Inflammatory macrophage treated with lipopolysaccharide for 4 hours (primary cell): ENCODE measurements at places on chromosomes 2 and 18.

DNA sequence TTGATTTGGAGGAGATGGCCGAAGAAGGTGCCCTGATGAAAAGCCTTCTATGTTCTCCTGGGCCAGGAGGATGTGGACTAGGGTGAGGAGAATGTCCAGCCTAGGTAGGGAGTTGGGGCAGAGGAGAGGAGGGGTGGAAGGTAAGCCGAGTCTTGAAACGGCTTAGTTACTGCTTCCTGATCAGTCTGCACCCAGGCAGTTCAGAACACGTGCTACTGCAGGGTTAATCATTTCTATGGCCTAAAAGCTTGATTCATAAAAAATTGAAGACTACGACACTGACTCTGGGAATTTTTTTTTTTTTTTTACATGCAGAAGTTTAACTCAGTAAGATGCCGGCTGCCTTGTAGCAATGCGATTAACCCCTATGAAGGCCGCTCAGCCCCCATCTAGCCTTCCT lies 125.3 kb downstream of the TMEM163 start:
- DNase-seq, result no peak

DNA sequence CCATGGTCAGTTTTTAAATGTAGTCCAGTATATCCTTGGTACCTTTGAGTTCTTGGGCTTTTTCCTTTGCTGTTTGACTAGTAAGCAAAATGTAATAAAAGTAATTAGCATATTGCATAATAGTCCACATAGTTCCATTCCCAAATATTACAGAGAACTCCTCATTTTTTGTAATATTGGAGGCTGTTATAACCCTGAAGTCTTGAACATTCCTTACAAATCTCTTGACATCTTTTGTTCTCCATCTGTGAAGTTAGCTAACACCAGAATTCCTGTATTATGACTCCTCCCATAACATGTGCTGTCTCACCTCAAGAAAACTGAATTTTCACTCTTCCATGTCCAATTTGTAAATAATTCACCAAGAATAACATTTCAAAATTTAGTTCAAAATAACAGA lies 17.1 kb downstream of the CREB1 start:
- no peak for DNase-seq

- no peak for DNase-seq
These were observed 5.0 kb downstream of the FBLN7 start for GRCh38 chr2:112143150-112143549.

GRCh38 chr18:9884532-9885140 lies 1.1 kb upstream of the TXNDC2 start:
- peak; percentile 27 for DNase-seq

GRCh38 chr2:81940266-81940955 lies 1635.9 kb upstream of the LRRTM1 start:
- DNase-seq, result no peak

DNA sequence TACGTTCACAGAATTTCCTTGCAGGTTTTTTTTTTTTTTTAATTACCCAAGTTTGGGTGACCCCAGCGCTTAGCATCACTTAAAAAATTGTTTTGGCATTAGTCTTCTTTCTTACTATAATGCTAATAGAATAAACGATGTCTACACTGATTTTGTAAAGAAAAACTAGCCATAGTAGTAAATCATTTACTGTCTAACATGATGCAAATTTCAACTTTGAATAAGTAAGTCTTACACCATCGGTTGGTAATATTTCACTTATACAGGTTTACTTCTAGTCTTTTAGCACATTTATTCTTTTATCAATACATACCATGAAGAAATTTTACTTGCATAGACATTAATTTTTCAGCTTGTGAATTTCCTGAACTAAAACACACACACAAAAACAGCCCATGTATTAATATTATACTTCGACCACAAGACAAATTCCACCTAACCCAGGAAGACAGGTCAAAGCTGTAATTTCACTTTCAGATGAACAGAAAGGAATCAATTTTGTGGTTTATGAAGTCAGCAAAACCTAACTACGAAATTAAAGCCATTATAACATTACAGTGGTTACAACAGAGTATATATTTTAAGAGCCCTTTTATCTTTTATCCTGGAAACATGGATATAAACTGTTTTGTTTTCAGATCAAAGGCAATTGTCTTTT lies 1.9 kb downstream of the YES1 start:
- no peak for DNase-seq

- no peak for DNase-seq
These were observed 62.0 kb upstream of the LGALSL start for GRCh38 chr2:64391940-64392339.

DNA sequence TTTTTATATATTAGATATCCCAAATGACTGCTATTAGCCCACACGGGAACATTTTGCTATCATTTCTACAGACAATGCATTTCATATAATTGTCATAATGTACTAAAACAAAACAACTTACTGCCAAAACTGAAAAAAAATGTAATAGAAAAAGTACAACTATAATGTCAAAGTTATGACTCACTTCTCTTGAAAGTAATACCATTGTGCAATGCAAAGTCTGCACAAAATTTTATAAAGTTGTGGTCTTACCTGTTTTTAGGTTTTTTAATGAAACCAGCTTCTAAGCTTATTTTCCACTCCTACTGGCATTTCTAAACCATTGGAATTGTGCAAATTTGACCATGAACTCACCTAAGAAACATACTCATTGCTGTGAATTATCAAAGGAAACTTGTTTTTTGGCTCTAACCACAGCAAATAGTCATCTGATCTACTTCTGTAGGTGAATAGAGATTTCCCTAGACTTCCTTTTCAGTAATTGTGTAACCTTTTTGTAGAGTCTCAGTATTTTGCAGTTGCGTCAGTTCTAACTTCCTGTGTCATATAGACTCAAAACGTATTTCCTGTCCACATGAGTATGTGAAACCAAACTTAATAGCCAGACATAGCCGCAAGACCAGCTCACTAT lies 31.9 kb upstream of the TFPI start:
- peak; percentile 85 for DNase-seq

DNA sequence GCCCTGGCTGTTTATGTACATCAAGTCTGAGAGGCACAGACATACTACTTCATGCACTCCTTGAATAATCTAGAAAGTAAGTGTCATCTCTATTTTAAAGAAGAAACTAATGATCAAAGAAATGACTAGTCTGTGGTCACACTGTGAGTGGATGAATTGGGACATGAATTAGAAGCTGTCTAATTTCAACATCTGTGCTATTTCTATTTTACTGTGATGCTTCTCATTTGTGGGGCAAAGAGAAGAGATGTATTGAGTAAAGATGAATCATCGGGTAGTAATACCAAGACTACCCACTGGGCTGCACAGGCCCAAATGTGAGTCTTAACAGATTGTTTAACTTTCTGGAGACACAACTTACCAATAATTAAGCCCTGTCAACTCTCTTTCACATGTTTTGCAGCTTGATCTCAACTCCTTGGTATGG lies 42.4 kb upstream of the MTIF2 start:
- DNase-seq, result peak; percentile 96

GRCh38 chr2:159129269-159129668 lies 157.2 kb downstream of the WDSUB1 start:
- no peak for DNase-seq

DNA sequence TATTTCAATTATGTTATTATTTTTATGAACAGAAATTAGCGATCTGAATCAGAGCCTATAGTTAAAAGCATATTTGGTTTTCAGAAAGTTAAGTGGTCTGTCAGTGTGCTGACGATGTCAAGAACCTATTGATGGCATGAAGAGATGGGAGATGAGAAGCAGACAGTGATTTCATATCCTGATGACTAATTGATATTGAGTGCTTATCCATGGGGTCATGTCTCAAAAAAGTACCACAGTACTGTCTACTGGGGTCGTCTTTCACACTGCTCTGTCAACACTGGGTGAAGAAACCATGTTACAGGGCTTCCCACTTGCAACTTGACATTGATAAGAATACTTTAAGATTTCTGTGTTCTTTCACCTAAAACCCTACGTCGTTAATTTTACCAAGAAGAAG lies 297.1 kb downstream of the AFF3 start:
- no peak for DNase-seq

GRCh38 chr18:9446839-9447238 lies 28.5 kb upstream of the RALBP1 start:
- DNase-seq, result no peak

DNA sequence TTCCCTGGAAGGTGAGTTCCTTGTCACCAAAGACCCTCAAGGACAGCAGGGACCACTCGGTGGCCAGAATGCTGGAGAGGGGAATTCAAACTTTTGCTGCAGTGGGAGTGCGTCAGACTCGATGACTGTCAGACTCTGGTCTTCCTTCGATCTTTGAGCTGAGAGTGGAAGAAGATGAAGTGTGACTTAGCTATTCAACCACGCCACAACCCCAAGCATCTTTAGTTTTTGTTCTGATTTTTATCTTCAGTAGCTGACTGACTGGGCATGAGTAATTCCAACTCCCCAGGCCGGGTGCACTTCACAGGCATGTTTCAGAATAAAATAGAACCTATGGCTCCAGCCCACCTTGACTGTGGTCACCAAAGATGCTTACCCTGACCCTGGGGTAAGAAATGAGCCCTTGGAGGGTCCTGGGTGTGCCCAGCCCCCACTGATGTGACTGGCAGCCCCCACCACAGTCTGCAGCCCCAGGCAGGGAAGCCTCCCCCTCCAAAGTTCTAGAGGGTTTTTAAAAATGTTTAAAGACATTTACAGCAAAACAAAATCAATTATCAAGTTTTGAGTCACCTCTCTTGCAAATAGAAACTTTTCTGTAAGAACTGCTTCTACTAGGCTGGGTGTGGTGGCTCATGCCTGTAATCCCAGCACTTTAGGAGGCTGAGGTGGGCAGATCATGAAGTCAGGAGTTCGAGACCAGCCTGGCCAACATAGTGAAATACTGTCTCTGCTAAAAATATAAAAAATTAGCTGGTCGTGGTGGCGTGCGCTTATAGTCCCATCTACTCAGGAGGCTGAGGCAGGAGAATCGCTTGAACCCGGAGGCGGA lies 24.9 kb upstream of the YWHAQ start:
- DNase-seq, result no peak

- no peak for DNase-seq
These were observed 144.8 kb downstream of the CDH2 start for GRCh38 chr18:28032177-28032576.

- peak; percentile 21 for DNase-seq
These were observed 91.1 kb downstream of the INHBB start for GRCh38 chr2:120436885-120437603.

GRCh38 chr18:22174341-22175145 lies 5.2 kb downstream of the GATA6 start:
- no peak for DNase-seq

DNA sequence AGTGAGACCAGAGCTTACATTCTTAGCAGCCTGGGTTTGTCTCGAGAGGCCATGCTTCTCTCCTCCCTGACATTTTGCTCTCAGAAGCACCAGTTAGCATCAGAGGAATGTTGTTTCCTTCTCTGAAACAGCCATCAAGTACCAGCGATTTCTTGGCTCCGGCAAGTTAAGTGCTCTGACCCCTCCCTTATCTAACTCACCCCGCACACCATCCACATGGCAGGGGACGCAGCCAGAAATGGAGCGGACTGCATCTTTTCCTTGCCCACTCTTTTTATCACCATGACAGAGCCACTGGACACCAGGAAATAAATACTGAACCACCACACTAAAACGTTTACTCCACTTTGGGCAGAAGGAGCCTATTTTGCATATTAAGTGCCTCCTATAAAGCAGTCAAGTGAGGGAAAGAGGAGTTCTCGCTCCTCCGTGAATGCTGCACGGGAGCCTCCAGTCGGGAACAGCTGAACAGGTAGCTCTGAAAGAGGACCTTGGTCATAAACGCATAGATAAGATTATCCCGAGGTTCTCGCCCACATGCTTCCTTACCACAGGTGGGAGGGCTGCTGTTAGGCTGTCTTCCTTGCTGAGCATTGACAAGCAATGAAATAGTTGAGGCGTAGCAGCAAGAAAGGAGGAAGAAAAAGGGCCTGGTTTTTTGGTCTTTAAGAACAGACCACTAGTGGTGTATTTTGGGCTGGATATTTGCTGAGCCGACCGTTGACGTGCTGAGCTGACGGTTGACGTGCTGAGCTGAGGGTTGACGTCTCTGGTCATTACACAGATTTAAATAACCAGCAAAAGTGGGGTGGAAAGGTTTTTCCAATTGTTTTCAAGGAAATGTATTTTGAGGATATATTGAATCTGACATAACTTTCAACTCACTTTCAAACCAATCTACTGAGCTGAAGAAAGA lies 71.4 kb upstream of the ITGB6 start:
- DNase-seq, result no peak

- no peak for DNase-seq
These were observed 1.7 kb downstream of the CFAP221 start for GRCh38 chr2:119545754-119546446.

DNA sequence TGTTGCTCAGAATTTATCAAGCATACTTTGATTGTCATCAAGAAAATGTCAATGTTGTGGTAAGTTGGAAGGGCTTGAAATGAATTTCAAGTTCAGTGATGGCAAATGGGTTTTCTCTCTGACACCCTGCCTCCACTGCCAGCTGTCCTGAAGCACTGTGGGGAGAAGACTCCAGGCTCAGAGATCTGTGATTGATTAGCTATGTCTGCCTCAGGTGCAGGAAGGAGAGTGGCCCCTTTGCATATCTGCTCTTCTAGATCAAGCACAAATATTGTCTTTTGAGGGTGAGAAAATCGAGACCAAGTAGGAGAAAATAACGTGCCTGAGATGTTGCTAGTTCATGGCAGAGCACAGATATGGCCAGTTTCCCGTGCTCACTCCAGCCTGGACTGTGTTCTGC lies 178.8 kb upstream of the GLI2 start:
- DNase-seq, result no peak

DNA sequence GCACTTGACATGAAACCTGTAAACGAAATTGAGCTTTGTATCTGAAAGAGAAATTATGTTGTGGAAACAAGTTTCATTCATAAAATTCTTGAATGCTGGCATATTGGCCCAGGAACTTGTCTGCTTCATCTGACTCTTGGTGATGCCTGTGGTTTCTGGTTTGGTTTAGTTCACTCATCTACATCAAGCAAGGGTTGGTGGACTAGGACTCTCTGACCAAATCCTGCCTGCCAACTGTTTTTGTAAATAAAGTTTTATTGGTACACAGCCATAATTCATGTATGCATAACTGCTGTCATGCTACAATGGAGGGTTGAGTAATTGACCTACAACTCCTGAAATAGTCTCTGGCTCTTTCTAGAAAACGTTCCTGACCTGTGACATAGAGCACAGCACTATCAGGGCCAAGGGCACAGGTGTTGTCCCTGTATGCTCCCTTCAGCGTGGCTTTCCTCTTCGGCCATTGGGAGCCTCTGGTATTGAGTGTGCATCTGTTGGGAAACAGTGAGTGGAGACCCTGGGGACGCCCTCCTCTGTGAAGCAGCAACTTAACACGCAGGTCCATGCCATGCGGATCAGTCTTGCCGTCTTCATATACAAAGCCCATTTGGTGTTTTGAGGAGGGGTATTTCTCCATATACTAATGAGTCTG lies 226.3 kb downstream of the SH3RF3 start:
- DNase-seq, result no peak

- no peak for DNase-seq
These were observed 307.2 kb upstream of the MMADHC start for GRCh38 chr2:149894760-149895159.

GRCh38 chr2:159249990-159250715 lies 36.4 kb downstream of the WDSUB1 start:
- DNase-seq, result peak; percentile 94
